ENCODE measurements at places on chromosomes 16 and 17.

GRCh38 chr16:6105115-6105514 lies 1007.5 kb upstream of the EEF2KMT start:
- no peak for DNase-seq

DNA sequence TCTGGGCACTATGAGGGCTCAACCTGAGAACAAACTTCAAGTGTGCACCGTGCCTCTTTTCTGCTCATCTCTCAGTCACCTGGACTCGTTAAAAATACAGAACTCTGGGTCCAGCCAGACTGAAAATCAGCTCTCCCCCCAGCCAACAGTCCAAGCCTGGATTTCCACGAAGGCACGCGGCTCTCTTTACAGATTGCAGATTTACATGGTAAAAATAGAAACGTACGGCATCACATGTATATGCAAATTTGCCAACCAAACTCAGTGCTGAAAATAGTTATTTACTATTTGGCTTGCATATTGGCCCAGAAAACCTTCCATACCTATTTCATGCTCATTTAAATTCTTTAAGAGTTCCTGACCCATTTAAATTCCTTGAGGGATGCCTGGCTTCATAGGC lies 315.8 kb downstream of the MAF start:
- no peak for DNase-seq

DNA sequence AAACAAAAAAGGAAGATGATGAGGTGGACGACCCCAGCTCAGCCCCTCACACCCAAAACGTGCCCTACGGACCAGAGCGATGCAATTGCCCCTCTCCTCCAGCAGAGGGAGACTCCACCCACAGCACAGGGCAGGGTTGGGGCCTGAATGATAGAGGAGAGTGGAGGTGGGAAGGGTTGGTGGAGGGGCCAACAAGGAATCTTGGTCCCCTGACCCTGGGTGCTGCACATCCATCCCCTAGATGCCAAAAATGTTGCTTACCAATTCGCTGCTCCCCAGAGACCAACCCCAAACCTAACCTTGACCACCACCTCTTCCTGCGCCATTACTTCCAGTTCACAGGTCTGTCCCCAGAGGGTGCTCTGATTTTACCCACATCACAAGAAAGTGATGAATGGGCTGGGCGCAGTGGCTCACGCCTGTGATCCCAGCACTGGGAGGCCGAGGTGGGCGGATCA lies 12.9 kb downstream of the P2RX5 start:
- DNase-seq = no peak

GRCh38 chr16:2881783-2882649 lies 999 bp upstream of the FLYWCH2 start:
- DNase-seq = no peak

DNA sequence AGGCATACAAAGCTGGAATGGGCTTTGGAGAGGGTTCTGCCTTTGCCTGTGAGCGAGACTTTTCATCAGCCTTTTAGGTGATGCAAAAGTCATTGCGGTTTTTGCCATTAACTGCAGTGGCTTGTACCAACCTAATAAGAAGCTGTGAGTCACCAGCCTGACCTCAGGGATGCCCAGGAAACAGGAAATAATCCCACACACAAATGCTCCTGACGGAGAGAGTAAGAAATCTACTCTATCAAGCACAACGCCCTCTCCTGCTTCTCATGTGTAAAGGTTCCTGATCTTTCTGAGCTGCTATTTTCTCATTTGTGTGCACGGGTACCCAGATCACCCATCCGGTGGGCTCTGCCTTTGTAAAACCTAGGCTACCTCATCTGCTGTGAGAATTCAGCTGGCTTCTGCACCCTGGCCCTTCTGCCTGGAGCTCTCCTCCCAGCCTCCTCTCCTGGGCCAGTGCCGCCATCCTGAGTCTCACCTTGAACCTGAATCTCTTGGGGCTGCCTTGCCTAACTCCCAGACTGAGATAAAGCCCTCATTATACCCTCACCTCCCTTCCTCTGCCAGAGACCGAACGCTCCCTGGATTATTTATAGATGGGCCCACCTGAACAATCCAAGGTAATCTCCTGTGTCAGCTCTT lies 299.7 kb downstream of the C16orf95 start:
- peak; percentile 32 for DNase-seq

- DNase-seq = no peak
These were observed 177.0 kb downstream of the IRF8 start for GRCh38 chr16:86075839-86076440.

- DNase-seq = no peak
These were observed 7.8 kb upstream of the CCL17 start for GRCh38 chr16:57396786-57397185.

DNA sequence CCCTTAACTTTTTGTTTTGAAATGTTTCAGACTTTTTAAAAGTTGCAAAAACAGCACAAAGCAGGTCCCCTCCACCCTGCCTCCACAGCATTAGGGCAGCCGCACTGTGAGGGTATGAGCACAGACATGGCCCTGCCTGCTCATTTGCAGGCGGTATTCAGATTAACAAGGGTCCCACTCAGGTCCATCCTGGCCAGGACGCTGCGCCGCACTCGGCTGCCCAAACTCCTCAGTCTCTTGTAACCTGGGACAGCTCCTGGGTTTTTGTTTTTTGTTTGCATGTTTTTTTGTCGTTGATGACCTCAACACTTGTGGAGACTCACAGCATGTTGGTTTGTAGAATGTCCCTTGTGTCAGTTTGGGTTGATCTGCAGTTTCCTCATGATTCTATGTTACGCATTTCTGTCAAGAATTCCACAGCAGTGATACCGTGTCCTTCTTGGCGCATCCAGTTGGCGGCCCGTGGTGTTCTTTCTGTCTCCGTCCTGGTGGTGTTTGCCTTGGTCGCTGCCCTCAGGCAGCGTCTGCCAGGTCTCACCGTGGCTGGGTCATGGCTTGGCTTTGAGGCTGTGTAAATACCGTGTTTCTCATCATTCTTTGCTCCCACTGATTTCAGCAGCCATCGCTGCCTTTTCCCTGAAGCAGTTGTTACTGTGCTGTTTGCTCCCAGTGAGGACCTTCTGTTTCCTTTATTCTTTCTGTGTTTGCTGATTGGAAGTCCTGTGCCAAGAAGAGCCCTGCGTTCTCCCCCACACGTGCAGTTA lies 18.5 kb downstream of the CRAMP1 start:
- no peak for DNase-seq

- DNase-seq = no peak
These were observed 6.8 kb downstream of the RSPRY1 start for GRCh38 chr16:57192720-57193486.

DNA sequence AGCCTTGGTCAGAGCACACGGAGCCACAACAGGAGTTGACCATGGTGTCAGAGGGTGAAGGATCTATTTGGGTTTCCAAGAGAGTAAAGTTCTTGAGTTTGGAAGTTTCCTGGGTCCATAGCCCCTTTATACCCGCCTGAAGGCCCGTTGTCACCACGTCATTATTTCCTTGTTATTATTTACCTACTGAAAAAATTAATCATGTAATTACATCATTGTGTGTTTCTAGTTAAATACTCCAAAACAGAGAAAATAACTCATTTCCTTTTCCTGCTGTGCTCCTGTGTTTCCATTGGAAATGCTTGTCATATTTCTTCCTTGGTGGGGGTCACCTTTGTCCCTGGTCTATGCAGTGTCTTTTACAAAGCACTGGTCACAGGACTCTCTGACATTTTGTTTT lies at the start of gene KRTAP4-8:
Gene KRTAP4-8, minus strand, starts transcription at position 101 of the 400 bp plus-strand sequence. Its CDS starts 58 bp downstream, at position 43.
- DNase-seq = no peak

DNA sequence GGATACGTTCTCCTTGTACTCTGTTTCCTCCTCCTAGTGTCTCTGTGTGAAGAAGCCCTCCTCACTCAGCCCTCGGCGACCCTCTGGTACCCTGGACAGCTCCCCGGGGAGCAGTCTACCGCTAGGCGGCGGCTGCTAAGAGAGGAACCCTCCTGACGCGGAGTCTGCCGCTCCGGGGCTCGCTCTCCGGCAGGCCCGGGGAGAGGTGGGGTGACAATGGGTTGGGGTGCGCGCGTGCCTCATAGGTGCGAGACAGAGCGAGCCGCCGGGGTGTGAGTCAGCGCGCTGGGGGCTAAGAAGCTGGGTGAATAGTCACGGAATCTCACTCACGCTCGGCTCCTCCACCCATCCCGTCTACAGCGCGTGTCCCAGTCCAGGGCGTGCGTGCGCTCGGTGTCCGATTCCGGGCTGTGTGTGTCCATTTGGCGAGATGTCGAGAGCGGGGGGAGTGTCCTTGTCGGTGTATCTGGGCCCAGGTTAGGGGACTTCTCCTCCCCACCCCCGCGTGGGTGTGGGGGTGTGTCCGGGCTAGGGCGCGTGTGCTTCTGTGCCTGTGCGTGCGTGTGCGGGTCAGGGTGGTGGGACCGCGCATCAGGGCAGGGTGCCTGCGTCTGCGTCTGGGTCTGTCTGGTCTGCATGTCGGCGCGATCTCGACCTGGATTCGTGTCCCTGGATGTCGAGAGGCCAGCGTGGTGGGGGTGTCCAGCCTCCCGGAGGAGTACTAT lies 577 bp upstream of the HS3ST2 start:
- peak; percentile 3 for DNase-seq

DNA sequence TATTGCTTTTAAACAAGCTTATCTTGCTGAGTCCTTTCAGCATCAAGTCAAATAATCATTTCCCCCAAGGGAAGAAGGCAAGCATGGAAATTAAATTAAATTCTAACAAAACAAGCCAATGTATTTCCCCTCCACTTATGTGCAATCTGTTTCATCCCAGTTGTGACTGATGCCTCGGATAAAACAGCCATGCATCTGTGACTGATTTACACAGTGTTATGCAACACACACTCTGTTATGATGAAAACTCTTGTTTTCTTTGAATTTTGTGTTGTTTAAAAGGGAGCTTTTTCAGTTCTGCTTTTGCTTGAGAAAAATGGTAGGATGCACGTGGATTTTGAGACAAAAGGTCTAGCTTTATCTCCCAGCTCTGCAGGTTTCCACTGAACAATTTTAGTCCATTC lies 32.6 kb downstream of the TMEM100 start:
- DNase-seq = no peak

GRCh38 chr16:89615596-89616090 lies 2.2 kb downstream of the DPEP1 start:
- no peak for DNase-seq

DNA sequence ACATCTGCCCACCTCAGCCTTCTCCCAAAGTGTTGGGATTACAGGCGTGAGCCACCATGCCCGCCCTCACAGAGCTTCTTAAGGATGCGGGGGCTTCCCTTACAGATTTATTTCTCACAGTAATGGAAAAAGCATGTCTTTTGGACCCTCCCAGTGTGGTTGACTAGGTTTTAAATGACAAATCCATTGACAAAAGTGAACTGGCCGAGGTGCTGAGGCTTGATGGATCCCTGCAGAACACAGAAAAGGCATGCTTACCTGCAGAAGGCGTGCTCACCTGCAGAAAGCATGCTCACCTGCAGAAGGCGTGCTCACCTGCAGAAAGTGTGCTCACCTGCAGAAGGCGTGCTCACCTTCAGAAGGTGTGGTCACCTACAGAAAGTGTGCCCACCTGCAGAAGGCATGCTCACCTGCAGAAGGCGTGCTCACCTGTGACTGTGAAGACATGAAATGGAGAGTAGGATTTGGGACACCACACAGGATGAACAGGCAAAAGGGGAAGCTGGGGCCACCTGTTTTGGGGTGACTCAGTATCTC lies 15.1 kb upstream of the BBS2 start:
- DNase-seq = no peak

DNA sequence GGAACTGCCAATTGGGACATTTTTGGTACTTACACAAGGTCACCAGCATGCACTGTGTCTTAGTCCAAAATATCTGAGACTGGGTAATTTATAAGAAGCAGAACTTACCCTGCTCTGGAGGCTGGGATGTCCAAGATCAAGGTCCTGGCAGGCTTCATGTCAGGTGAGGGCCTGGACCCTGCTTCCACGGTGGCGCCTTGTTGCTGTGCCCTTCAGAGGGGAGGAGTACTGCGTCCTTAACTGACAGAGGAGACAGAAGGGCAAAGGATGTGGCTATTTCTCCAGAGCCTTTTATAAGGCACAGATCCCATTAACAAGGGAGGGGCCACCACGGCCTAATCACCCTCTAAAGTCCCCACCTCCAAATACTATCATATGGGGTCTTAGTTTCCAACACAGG lies 178.9 kb downstream of the C16orf95 start:
- no peak for DNase-seq

GRCh38 chr17:81311946-81312345 lies 16.8 kb upstream of the SLC38A10 start:
- no peak for DNase-seq

DNA sequence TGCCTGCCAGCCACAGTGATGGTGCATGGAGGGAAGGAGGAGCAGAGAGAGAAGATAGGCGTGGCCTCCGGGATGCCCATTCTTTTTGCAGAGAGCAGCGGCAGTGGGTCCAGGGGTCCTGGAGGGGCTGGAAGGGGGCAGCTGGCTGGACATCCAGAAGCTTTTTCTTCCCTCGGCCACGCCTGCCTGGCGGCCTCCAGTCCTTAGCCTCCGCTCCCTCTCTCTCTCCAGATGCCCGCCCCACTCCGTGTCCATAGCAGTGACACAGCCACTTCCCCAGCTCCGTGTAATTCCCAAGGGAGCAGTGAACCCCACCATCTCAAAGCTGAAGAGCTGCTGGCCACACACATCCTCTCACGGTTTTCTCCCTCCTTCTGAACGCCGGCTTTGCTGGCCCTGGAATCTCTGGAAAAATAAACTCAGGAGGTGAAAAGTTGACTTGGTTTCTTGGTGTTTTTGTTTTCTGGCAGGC lies 26.3 kb upstream of the CDC42EP4 start:
- DNase-seq = peak; percentile 64

- DNase-seq = no peak
These were observed 156.4 kb downstream of the SNX29 start for GRCh38 chr16:12132850-12133440.

DNA sequence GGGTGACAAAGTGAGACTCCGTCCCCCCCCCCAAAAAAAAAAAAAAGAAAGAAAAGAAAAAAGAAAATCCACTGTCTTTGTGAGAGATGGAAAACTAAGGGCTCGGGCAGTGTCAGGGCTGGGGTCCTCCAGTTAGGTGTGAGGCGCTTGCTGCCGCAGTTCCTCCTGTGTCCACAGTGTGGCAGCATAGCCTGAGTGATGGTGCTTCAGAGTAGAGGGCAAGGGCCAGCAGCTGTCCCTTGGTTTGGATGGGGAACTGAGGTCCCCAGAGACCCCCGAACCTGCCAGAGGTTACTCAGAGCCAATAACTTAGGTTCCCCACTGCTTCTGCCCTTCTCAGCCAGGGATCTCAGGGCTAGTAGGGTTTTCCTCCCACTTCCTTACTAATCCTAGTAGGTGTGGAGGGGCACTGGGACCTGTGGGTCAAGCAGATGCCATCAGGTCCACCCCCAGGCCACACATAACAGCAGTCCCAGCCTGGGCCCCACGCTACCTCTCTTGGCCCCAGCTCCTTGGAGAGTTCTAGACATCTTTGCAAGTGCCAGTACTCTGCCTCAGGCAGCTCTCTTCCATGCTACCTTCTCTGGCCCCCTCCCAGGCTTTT lies 7.9 kb upstream of the LLGL1 start:
- DNase-seq = peak; percentile 22

GRCh38 chr17:333626-334396 lies 18.8 kb downstream of the RPH3AL start:
- no peak for DNase-seq

GRCh38 chr16:75590920-75591843 lies 25.0 kb downstream of the GABARAPL2 start:
- DNase-seq = peak; percentile 43
